Stimulated activated naive CD8-positive, alpha-beta T cell treated with anti-CD3 and anti-CD28 coated beads, Interleukin-15, Interleukin-2, amounts not matched to agents 100 U/mL and 50 U/mL, for 24 hours (primary cell): ENCODE measurements at places on chromosomes 12 and 14.
A peak's percentile ranks its signal among the peaks of the same experiment; 100 is the strongest.

- DNase-seq = no peak
These were observed 50.6 kb downstream of the DRAM1 start for GRCh38 chr12:101927999-101928398.

DNA sequence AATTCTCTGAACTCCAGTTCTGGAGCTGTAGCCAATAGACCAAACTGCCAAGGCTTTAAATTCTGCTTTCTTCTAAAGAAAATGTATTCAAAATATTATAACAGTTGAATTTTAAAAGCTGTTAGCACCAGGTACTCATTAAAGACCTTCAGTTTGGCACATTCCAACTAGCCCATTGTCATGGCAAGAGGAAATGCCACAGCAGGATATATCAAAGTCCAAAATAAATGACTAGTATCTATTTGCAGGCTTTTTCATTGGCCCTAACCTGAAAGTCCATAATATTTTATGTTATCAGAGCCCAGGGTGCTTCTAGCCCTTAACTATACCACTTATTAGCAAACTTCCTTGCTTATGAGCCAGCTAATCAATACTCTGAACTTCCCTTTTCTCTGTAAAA lies 3.1 kb upstream of the RIC8B start:
- DNase-seq = no peak

GRCh38 chr12:92546635-92547348 lies 156.0 kb upstream of the PLEKHG7 start:
- no peak for DNase-seq

- peak; percentile 35 for DNase-seq
These were observed 7.6 kb upstream of the RAB21 start for GRCh38 chr12:71746974-71747611.

DNA sequence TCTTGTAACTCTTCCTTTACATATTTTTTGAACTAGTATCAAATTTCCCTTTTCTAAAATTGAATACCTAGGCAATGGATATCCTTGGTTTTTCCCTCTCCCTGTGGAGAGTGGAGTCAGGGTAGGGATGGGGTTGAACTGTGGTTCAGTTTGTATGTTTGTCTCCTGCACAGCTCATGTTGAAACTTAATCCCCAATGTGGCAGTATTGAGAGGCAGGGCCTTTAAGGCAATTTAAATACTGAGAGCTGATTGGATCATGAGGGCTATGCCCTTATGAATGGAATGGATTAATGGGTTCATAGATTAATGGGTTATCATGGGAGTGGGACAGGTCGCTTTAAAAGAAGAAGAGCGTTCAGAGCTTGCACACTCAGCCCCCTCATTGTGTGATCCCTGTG lies 127.2 kb upstream of the RGS6 start:
- no peak for DNase-seq

DNA sequence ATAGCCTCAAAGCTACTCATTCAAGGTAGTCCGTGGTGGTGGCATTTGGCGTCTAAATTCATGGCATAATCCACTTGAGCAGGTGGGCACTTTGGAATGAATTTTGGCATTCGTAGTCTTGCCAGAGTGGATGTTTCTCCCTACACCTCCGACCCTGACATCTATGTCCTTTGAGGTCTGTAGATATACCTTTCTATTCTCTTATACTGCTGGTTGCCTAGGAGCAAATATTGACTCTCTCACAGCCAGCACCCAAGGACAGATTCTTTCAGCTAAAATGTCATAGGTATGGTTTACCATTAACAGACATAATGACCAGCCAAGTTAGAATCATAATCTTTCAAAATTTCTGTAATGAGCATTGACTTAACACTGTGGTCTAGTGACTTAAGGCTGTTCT lies 47.4 kb upstream of the FLRT2 start:
- DNase-seq = no peak

- DNase-seq = no peak
These were observed 24.0 kb downstream of the TIMELESS start for GRCh38 chr12:56425193-56425592.

DNA sequence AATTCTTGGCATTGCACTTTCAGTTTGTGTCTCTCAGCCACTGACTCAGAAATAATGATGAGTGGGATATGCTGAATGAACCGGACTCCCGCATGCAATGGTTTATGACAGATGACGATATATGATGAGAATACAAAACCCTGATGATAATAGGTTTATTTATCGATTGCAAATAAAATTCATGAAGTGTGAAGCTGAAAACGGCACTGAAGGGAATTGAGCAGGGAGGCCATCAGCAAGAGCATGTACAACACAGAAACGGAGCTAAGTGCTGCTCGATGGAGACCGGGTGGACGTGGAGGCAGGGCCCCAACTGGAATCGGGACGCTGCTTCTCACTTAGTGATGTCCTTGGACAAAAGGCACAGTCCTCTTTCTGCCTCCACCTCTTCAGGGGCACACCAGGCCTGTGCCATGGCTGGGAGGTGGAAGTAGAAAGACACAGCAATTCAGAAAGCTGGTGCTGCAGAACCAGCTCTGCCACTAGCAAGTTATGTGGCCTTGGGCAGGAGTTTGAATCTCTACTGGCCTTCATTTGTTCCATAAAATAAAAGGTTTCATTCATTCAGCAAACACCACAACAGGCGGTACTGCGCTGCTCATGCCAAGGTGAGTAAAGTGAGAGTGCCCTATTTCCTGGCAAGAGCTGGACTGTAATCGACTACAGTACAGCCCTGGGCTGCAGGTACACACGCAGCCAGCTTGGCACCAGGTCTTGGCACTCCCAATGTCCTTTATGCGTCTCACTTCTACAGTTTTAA lies 117.0 kb downstream of the EGLN3 start:
- no peak for DNase-seq

DNA sequence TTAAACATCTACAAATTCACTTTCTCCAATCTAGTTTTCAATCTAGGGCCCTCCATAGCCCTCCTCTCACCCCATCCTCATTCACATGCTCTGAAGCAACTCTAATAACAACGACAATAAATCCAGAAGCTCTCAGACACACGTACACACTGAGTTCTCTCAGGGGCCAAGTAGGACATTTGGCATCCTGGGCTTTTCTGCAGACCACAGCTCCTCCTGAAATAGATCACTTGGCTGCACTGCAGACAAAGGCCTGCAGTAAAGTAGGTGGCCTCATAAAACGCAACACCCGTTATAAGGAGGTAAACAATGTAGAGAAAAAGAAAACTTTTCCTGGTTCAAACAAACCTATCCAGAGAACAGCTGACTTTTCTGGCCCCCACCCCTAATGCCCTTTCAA lies 111.2 kb downstream of the TMTC1 start:
- no peak for DNase-seq

DNA sequence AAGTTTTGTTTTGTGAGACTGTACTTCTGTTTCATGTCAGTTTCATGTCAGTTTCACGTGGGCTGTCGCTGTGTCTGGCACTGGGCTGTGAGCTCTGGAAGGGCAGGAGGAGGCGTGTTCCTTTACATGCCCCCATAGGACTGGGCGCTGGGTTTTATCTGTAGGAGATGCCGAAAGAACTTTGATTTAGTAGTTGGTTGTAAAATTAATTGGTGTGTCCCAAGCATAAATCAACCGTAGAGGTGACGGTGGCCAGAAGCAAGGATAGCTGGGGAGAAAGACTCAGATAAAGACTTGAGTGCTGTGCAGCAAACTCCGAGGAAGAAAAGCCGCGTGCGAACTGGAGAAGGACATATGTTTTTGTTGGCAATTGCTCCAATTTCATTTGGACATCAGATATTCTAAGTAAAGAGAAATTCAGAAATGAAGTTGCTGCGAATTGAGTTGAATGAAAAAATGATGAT lies 182.5 kb downstream of the VRK1 start:
- no peak for DNase-seq

- peak; percentile 74 for DNase-seq
These were observed 22.4 kb upstream of the FBXO21 start for GRCh38 chr12:117212563-117213190.

- DNase-seq = no peak
These were observed 378.7 kb downstream of the PRKD1 start for GRCh38 chr14:29548948-29549370.

DNA sequence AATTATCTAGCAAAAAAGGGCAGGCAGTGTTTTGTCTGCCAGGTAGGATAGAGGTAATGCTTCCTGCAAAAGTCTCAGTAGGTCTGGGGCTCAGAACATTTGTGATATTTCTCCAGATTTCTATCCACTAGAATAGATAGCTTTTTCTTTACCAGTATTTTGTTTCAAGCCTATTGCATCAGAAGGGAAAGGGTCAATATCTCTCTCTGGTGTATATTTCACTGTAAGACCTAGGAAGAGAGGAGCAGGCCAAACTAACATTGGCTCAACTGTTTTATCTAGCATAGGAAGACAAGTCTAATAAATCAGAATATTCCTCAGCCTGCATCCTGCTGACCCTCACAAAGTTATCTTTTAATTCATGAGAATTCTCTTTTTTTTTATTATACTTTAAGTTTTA lies 106.7 kb upstream of the DAAM1 start:
- DNase-seq = no peak

GRCh38 chr14:59354666-59355065 lies 110.5 kb downstream of the GPR135 start:
- DNase-seq = no peak

DNA sequence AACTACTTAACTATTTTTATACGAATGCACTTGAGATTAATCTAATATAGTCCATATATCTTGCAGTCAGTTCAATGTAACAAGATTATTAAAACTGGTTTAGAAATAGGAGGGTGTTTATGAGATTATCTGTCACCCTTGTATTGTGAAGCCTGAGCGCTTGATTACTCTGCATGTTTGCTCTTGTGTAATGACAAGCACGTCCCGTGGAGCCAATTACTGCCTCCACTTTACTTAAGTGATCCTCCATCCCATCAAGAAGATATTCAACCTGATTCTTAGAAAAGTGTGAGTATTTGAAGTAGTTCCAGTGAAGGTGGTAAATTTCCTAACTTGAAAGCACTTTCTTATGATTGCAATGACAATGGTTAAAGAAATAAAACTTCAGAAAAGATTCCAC lies 415.2 kb upstream of the GARIN6 start:
- DNase-seq = no peak

- no peak for DNase-seq
These were observed 118.2 kb upstream of the TMCC3 start for GRCh38 chr12:94768398-94769046.

- no peak for DNase-seq
These were observed 8.8 kb upstream of the IFI27 start for GRCh38 chr14:94101748-94102147.

DNA sequence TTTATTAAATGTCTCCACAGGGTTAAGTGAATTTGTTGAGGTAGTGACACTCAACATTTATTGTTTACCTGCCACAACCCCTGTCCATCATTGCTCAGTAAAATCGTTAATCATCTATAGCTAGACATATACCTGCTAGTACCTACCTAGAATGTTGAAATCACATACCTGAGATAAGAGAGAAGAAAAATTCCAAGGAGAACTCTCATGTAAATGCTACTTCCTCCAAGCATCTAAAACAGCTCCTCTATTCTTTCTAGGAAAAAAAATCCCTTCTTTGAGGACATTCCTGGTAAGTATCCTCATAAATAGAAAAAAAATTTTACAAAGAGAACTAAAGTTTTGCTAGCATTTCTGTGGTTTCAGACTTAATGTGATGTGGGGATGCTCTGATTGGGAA lies 325.1 kb downstream of the DAD1 start:
- no peak for DNase-seq
